ENCODE measurements at places on chromosomes 16 and 17.

DNA sequence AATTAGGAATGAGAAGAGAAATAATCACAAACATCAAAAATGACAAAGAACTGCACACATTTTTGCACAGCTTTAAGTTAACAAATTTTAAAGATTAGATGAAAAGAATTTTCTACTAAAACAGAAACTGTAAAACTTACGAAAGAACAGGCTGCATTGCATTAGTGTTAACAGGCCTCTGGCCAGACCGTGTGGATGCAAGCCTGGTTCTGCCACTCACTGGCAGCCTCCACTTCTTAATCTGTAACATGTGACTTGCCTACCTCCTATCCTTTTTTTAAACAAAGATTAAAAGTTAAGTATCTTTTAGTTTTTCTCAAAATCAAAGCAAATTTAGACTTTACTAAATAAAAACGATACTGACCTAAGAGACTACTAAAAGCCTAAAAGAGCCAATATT, 37.5 kb downstream of the CREBBP start:
- no peak for ATAC-seq

- ATAC-seq, result no peak
Observed at GRCh38 chr17:57370619-57371018, 114.3 kb downstream of the MSI2 start.

GRCh38 chr16:2165861-2166260, 10.3 kb downstream of the TRAF7 start:
- ATAC-seq, result no peak

- no peak for ATAC-seq
Observed at GRCh38 chr17:58320570-58321323, 7.8 kb downstream of the TSPOAP1 start.

- ATAC-seq, result peak; percentile 11
Observed at GRCh38 chr16:27242868-27243590, 25.5 kb downstream of the NSMCE1 start.

- no peak for ATAC-seq
Observed at GRCh38 chr17:68417317-68417716, 40.0 kb downstream of the WIPI1 start.

DNA sequence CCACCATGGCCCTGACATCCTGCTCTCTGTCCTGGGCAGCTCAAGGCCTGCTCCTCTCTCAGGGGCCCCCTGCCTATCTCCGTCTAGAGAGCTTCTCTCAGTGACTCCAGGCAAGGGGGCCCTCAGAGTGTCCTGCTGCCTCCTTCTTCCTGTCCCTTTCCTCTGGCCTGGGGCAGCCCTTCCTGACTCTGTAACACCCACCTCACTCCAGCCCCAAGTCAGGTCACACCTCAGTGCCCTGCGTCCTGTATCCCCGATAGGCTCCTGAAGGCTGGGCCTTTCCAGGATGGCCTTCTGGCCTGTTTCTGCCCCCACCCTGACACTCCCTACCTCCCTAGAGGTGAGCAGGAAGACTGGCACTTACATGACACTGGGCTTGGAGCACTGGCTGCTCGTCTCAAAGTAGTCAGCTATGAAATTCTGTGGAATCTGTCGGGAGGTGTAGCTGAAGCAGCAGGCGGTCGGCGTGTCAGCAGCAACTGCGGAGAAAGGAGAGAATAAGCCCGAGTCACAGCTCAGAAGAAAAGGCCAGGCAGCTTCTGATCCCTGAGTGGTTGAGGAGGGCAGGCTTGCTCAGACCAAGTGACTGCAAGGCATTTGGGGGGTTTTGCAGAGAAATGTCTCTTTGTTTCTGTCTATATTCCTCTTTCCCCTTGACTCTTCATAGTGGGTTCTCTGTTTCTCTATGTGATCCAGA, 976 bp downstream of the CCL3L1 start:
- ATAC-seq, result no peak

DNA sequence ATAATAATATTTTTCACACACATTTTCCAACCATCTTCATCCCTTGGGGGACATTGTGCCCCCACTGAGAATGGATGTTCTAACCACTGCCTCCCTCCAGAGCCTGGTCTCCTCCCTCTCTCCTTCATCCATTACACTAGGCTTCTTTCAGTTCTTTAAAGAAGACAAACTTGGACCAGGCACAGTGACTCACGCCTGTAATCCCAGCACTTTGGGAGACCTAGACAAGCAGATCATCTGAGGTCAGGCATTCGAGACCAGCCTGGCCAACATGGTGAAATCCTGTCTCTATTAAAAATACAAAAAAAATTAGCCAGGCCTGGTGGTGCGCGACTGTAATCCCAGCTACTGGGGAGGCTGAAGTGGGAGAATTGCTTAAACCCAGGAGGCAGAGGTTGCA, 6.5 kb downstream of the ALOX15 start:
- no peak for ATAC-seq

DNA sequence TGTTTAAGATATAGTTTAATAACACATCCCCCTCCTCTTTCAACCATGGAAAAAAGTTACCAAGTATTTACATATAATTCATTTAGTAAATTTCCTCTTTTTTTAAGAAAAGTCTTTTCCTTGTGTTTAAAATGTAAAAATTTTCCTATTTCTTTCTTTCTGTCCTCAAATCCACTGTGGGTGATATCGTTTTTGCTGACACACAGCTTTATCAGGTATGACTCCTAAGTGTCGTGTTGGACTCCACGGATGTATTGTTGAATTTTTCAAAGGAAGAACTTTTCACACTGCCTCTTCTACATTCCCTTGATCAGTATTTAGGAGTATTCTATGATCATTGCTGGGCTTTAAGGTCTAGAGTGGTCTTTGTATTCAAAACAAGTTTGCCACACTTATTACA, 33.1 kb downstream of the CYLD start:
- ATAC-seq, result no peak

DNA sequence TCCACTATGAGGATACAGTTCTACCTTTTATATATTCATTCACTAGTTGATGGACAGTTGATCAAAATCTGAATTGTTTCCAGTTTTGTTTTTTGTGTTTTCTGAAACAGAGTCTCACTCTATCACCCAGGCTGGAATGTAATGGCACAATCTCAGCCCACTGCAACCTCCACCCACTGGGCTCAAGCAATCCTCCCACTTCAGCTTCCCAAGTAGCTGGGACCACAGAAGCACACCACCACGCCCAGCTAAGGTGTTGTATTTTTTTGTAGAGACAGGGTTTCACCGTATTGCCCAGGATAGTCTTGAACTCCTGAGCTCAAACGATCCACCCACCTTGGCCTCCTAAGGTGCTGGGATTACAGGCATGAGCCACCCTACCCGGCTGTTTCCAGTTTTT, 21.0 kb downstream of the LSM12 start:
- no peak for ATAC-seq

DNA sequence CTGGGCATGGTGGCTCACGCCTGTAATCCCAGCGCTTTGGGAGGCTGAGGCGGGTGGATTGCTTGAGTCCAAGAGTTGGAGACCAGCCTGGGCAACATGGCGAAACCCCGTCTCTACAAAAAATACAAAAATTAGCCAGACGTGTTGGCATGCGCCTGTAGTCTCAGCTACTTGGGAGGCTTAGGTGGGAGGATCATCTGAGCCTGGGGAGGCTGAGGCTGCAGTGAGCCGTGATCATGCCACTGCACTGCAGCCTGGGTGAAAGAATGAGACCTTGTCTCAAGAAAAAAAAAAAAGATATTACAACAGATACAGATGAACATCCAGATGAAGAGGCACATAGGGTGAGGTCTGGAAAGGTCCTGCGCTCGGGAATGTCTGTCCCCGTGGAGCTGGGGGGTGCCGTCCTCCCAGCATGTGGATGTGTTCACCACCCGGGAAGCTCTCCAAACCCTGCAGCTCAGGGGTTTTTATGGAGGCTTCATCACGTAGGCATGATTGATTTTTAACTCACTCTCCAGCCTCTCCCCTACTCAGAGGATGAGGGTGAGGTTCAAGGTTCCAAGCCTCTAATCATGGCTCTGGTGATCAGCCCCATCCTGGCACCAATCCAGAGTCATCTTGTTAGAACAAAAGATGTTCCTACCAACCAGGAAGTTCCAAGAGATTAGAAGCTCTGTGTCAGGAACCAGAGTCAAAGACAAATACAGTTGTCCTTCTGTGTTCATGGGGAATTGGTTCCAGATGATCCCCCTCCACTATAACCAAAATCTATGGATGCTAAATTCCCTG, 85.0 kb upstream of the DNAJA2 start:
- no peak for ATAC-seq

- no peak for ATAC-seq
Observed at GRCh38 chr17:49898366-49899190, 50.7 kb upstream of the TAC4 start.

- peak; percentile 37 for ATAC-seq
Observed at GRCh38 chr17:42287305-42287976, 857 bp upstream of the STAT5A start.

DNA sequence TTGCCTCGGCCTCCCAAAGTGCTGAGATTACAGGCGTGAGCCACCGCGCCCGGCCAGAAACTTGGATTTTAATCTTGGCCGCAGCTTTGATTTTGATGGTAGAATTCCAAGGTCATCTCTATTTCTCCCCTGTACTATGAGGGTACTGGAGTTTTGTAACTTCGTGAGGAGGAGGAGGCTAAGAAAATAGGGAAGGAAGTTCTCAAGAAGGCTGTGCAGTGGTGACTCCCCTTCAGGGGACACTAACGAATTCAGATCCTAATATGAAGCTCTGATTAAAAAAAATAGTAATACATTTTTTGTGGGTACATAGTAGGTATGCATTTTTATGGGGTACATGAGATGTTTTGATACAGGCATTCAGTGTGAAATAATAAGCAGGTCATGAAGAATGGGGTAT, 55.9 kb downstream of the LDHD start:
- ATAC-seq, result no peak

DNA sequence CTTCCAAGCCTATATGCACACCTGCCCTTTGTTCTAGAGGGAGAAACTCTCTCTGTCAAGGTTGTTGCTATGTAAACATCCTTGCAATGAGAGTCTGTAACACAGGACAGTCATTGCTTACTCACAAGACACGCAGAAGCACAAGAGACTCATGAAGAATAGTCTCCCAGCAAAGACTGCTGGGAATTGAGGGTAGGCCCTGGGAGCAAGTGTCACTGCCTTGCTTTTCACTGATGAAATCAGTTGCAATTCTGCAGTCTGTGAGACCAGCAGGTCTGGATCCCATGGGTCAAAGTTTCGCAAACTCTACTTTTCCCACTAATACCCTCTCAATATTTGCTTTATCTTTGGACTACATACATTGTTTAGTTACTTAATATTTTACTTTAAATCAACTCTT, 177.4 kb downstream of the FTO start:
- ATAC-seq, result no peak

DNA sequence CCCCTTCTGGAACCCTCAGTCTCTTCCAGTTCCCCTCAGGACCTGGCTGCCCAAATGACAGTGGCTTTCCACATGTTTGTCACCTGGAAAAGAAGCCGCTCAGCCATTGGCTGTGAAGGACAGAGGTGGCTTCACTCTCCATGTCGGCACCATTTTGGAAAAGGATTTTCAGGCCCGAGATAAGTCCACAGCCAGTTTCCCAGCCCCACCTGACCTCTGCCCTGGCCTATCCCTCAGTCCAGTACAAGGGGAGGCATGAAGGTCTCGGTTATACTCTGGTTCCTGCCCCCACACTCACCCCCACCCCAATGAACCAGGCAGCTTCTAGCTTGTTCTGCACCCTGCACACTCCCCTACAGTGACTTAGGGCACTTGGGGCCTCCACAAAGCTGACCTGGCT, 15.2 kb downstream of the AOC3 start:
- ATAC-seq, result no peak

GRCh38 chr17:68277807-68278206, 13.1 kb downstream of the SLC16A6 start:
- no peak for ATAC-seq

- ATAC-seq, result peak; percentile 73
Observed at GRCh38 chr16:3654249-3654991, at the start of gene DNASE1. TSS of gene DNASE1 (plus strand) at chr16:3654691. CDS start at chr16:3655374, 683 bp downstream.

DNA sequence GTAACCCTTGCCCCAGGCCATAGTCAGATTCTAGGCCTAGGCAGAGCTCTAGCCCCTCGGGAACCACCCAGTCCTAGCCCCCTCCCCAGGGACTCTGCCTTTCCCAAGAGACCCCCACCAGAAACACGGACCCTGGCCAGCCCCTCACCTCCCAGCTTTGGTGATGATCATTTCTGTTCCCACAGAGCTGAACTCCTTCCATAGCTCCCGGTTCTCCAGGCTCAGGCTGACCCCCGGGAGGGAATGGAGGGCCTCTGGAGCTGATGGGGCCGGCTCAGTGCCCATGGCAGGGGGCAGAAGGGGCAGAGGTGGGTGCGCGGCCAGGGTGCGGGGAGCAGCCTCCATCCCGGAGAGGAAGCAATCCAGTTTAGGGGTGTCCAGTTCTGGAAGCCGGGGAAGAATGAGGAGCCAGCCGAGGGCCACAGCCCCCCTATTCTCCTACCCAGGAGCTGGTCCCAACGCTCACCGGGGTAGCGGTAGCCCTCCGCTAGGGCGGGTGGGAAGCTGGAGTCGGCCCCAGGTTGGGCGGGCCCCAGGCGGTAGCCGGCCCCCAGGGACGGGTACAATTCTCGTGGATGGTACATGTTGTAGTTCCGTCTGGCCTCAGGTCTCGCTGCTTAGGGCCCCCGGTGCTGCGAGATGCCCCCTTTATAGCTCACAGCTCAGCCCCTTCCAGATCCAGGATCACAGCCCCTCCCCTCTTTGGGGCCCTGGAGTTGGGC, 953 bp downstream of the TBX6 start:
- no peak for ATAC-seq

GRCh38 chr16:56743840-56744239, 13.9 kb downstream of the NUP93 start:
- ATAC-seq, result no peak

DNA sequence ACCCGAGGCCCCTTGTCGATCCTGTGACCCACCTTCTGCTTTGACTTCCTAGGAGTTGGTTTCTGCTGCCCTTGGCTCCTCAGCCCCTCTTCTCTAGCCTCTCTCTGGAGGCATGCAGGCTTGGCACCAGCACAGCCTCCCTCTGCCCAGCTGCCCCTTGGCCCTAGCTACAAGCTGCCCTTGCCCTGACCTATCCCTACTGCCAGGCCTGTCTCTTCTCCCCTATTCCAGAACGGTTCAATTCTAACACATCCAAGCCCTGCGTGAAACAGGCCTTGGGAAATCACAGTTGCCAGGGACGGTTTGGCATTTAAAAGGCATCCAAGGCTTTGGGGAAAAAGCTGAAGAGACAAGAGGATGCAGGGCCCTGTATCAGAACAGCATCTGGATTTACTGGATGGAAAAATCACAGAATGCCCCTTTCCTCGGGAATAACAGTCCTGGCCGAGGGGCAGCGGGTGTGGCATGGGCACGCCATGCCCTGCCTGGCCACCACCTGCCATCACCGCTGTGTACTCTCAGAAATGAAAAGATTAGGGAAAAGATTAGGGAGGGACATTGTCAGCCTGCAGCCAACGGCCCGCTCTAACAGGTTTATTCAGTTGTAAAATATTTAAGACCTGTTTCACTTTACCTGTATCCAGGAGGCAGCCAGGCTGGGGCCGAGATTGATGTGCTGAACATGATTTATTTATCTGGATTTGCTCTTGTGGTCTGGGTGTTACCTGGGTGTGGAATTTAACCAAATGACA, 15.8 kb downstream of the RAI1 start:
- no peak for ATAC-seq
